ENCODE measurements at places on chromosomes 1 and 21.

GRCh38 chr1:188433425-188433824, 1604.7 kb downstream of the PLA2G4A start:
- DNase-seq = no peak

- no peak for DNase-seq
Measured at GRCh38 chr1:226678251-226678650, 60.8 kb downstream of the ITPKB start.

GRCh38 chr21:45130324-45130774, 56.0 kb downstream of the ADARB1 start:
- DNase-seq = no peak

GRCh38 chr1:202860744-202861419, 28.1 kb downstream of the RABIF start:
- peak; percentile 70 for DNase-seq

GRCh38 chr1:241485145-241485544, 34.4 kb downstream of the FH start:
- no peak for DNase-seq

- no peak for DNase-seq
Measured at GRCh38 chr1:56758135-56758534, 61.1 kb downstream of the FYB2 start.

DNA sequence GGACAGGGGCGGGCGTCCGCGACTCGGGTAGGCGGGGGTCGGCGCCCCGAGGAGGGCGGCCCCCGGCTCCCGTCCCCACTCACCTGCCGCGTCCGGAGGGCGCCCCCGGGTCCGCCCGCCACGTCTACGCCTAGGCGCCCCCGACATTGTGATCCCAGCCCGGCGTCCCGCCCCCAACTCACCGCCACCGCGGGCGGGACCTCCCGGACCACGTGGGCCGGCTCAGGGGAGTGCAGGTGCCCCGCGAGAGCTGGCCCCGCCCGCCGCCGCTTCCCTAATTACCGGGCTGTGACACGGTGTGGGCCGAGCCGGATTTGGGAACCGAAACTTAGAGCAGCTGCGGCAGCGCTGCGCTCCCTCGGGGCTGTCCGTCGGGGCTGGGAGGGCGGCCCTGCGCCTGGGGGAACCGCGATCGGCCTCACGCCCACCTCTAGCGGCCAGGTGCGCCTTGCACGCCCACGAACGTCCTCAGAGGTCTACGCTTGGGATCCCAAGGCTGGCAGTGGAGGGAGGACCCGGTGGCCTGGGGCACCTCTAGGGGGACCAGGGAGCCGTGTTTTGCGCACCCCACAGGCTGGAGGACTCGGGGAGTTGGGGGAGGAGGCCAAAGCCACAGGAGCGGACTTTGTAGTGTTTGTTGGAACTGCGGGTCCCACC, 521 bp upstream of the NADK start:
- DNase-seq = peak; percentile 93

- no peak for DNase-seq
Measured at GRCh38 chr1:227798078-227798802, 17.2 kb upstream of the PRSS38 start.

- DNase-seq = no peak
Measured at GRCh38 chr1:24381256-24381655, 32.3 kb downstream of the STPG1 start.

All from activated effector memory CD4-positive, alpha-beta T cell treated with anti-CD3 and anti-CD28 coated beads, Interleukin-2, amount 50 U/mL, for 16 hours (primary cell).